Nephron progenitor cell (in vitro differentiated cells): ENCODE measurements at places on chromosomes 4 and X.

GRCh38 chr4:7821245-7822136 is 118.2 kb downstream of the AFAP1 start:
- no peak for DNase-seq

- no peak for DNase-seq
These were observed 99.5 kb downstream of the ADGRA3 start for GRCh38 chr4:22416403-22416802.

DNA sequence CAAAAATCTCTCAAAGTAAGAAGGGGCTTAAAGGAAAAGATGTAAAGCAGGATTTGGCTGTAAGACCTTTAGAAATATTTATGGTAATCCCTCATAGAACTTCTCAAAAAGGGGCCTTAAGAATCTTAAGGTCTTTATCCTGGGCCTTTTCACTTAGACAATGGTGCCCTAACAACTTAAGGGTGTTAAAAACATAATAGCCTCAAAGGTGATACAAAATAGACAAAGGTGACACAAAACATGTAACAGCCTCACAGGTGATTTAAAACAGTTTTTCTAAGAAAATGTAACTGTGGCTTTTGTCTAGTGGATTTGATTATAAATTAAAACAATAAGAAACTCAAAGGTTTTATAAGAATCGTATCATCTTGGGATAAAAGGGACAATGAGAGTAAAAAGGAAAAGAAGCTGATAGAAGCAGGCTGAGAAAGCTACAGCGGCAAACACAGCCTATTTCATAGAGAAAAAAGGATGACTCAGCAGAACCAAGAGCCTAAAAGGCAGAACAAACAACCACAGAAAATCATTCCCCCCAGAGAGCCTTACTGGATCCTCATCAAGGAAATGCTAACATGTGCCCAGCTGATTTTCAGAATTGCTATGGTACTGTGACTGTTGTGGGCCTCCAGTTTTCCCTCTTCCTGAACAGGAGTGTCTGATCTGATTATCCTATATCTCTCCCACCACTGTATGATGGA is 164.3 kb downstream of the STPG2 start:
- DNase-seq, result no peak

DNA sequence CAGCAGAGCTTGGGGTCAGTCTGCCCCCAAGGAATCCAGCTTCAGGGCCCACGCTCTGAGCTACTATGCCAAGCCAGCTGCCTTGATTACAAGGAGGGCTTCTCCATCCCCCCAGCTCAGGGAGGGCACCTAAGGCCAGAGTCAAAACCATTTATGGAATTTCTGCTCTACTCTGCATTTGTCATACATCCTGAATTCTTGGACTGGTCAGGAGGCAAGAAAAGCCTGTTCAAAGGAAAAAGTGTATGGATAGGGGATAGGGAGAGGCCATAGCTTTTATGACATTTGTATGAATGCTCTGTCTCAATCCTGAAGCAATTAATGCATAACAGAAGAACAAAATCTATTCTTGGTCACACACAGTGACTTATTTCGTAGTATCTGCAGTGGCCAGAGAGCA is 32.2 kb downstream of the EDNRA start:
- no peak for DNase-seq

GRCh38 chr4:134320048-134320447 is 118.5 kb upstream of the PABPC4L start:
- DNase-seq, result no peak

- no peak for DNase-seq
These were observed 72.5 kb upstream of the EMCN start for GRCh38 chr4:100590325-100590724.

- no peak for DNase-seq
These were observed 29.8 kb upstream of the HPGDS start for GRCh38 chr4:94372228-94372978.

DNA sequence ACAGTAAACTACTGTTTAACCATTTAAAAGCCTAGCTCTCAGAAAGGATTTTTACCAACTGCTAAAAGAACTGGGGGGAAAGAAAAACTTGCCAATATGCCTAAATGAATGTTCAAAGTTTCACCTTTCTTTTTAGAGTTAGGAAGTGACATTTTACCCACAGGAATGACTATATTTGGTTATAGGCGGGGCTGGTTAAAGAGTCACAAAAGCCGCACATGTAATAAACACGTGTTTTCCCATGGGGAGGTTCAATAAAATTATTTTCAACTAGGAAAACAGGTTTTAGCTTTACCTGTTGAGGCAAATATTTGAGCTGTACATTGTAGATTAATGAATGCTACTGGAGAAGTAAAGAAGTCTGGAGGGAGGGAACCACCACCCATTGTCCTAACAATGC is 41.6 kb upstream of the UGDH start:
- DNase-seq, result no peak

GRCh38 chr4:33160126-33160525 is 2440.0 kb downstream of the PCDH7 start:
- DNase-seq, result no peak

GRCh38 chrX:65406532-65406931 is 128.1 kb downstream of the LAS1L start:
- DNase-seq, result no peak
